ENCODE measurements at places on chromosomes 1 and 21. TPM values are rescaled to one million over a fixed set of nuclear protein-coding genes. Genes with fewer than 3 reads are reported as not detected.
A peak's percentile ranks its signal among the peaks of the same experiment; 100 is the strongest.

DNA sequence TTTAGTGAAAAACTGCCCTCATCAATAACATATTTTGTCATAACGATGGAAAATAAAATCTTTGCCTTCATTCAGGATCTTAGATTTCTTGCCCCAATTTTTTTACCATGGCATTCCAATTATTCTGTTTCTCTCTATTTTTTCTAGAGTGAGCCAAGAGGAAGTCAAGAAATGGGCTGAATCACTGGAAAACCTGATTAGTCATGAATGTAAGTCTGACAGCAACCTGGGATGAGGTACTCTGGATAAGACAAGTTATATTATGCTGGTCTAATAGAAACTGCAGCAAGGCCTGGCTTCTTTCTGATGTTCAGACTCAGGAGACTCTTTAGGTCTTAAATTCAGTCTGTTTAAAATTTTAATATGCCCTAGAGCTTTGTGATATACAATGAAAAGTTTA, 3.5 kb downstream of the RGS4 start:
- DNase-seq, result no peak

GRCh38 chr1:225580238-225581099, 72.5 kb downstream of the ENAH start:
- no peak for DNase-seq

GRCh38 chr1:109274533-109275476, 8.1 kb downstream of the PSRC1 start:
- no peak for DNase-seq

ZNF683 gene
- not detected for total RNA-seq

DNA sequence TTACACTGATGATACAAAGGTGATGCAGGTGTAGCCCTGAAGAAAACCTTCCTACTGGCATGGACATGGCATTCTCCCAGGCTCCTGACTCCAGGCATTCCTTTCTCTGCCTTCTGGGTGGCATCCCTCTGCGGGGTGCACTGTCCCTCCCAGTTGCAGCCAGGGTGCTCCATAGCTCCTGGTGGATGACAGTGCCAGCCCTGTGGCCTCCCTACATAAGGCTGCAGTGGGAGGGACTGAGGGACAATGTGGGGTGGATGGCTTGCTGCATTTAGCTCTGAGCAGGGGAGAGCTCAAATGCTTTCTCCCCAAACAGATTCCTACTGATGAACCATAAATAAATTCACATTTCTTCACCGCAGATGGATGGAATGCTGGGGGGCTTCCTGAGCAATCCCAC, 97.0 kb upstream of the GJB5 start:
- DNase-seq, result no peak

GRCh38 chr21:46347203-46347550, 23.2 kb downstream of the PCNT start:
- DNase-seq, result no peak

UBE2U gene
- not detected for total RNA-seq

S100A9 gene
- total RNA-seq, result 7.7 TPM

DNA sequence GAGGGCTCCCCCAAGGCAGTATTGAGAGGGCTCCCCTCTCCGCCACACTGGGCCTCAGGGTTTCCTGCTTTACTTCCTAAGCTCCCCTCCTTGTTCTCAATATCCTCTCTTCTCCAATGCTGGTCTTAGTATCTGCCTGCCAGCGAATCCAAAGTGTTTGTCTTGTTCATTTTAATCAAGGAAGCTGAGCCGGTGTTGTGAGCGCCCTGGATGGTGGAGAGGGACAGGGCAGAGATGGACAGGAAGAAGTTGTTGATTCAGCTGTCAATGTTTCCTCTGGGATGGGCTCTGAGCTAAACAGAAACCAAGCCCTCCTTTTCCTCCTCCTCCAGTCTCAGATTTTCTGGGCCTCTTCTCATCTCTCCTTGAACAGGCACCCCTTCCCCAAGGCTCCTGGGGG, 5.4 kb downstream of the OLFML3 start:
- DNase-seq, result no peak

DNA sequence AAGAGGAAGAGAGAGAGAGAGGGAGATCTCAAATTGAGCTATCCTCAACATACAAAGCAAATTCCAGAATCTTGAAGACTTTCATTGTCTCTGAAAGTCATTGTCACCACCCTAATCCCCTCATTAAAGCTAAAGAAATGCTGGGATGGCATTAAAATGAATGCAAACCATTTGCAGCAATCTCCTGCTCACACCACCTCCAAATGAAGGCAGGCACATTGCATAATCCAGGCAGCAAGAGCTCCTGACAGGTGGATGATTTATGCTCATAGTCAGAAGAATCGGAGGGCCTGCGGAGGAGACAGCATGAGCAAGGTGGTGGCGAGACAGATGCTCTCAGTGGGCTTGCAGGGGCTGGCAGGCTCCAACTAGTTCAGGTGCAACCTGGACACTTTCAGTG, 90.2 kb downstream of the ESRRG start:
- DNase-seq, result no peak

GRCh38 chr1:208154040-208154439, 90.1 kb downstream of the PLXNA2 start:
- no peak for DNase-seq

GRCh38 chr1:233639611-233640010, 25.7 kb downstream of the KCNK1 start:
- DNase-seq, result no peak

CNR2 gene
- total RNA-seq, result not detected

DNA sequence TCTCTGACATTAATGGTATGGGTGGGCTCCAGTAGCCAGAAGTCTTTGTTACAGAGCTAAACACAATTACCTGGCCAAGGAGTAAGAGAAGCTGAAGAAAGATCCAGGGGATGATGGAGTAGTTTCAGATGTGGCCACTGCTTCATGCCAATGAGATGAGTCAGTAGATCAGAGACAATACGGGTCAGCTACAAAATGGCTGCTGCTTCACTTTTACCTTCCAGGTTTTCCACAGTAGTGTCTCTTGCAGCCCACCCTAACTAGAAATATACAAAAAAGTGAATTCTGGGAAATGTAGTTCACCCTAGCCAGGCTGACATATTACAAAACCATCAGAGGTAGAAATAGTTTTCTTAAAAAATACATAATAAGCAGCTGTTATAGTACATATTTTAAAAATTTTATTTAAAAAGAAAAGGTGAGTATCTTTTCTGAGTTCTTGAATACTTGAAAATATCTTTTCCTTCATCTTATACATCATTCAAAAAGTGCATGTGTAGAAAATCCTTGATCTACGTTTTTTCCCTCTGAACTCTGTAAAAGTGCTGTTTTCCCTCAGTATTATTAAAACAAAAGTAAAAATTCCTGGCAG, 36.1 kb downstream of the LRIF1 start:
- DNase-seq, result no peak

GRCh38 chr1:62128745-62129144, 65.9 kb upstream of the L1TD1 start:
- DNase-seq, result no peak

RGS7 gene
- not detected for total RNA-seq

DNA sequence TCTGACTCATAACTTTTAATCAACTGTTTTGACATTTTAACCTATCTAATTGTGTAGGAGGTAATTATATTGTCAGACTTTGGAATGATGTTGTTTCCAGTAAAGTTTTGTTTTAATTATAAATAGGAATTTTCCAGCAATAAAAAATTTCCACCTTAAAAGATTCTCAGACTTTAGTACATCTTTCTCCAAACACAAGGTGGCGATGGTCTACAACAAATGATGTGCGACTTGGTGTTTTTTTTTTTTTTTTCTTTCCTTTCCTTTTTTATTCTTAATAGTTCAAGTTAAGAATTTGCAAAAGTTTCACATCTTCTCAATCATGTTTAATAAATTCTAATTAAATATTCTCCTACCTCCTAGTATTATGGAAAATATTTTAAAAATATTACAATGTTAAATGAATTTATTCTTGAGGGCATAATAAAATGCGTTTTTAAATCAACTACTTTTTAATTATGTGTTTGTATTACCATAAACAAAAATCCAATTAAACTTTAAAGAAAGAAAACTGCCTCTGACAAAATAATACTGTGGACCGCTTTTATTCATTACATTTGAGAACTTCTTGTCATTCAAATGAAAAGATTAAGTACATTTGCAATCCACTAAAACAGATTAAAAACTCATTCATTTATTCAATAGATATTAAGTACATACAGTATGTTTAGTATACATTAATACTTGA, 4.4 kb upstream of the ADAMTS1 start:
- peak; percentile 25 for DNase-seq

TMEM125 gene
- total RNA-seq, result not detected

GRCh38 chr1:30868833-30869435, 39.6 kb downstream of the SDC3 start:
- DNase-seq, result no peak

DNA sequence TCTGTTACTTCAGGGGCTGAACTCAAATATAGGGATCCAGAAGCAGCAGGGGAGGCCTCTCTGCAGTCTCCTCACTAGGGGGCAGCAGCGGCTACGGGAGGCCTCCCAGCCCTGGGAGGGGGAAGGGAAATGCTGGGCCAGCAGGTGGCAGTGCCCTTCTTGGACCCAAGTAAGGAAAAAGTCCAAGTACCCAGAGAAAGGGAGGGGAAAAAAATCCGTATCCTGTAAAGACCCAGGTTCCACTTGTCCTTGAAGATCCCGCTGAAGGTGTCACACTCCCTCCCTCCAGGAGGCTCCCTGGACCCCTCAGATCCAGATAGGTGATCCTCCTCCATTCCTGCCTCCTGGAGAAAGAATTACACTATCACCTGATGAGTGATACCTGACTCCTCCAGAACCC, 14.1 kb upstream of the NUAK2 start:
- DNase-seq, result peak; percentile 68

DNA sequence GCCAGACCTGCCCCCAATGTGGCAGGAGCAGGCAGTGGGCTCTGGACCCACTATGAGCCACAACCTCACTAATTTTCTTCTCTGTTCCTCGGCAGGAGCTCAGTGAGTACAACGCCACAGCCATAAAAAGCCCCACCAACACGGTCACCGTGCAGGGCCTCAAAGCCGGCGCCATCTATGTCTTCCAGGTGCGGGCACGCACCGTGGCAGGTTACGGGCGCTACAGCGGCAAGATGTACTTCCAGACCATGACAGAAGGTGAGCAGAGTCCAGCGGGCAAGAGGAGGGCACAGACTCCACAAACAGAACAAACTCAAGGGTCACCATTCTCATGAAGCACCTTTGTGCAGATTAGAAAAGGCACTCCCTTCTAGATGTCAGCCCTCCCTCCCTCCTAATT, 79.9 kb downstream of the LACTBL1 start:
- no peak for DNase-seq

OR6K3 gene
- total RNA-seq, result not detected

- DNase-seq, result no peak
Observed at GRCh38 chr1:107993920-107994319, 28.9 kb upstream of the VAV3 start.

TP53BP2 gene
- total RNA-seq, result 49.8 TPM

DNA sequence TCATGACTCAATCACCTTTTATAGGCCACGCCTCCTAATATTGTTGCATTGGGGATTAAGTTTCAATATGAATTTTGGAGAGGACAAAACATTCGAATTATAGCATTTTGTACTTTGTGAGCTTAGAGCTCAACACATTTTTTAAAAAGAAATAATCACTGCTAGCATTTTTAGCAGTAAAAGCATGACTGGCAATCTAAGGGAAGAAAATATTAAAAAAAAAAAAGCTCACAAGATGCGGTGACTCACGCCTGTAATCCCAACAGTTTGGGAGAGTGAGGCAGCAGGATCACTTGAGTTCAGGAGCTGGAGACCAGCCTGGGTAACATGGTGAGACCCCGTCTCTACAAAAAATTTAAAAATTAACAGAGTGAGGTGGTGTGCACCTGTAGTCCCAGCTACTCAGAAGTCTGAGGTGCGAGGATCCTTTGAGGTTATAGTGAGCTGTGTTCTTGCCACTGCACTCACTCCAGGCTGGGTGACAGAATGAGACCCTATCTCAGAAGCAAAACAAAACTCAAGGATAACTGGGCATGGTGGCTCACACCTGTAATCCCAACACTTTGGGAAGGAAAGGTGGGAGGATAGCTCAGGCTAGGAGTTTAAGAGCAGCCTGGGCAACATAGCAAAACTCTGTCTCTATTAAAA, 28.8 kb upstream of the DIPK1A start:
- no peak for DNase-seq

- no peak for DNase-seq
Observed at GRCh38 chr1:176595217-176595616, 132.2 kb downstream of the PAPPA2 start.

DNA sequence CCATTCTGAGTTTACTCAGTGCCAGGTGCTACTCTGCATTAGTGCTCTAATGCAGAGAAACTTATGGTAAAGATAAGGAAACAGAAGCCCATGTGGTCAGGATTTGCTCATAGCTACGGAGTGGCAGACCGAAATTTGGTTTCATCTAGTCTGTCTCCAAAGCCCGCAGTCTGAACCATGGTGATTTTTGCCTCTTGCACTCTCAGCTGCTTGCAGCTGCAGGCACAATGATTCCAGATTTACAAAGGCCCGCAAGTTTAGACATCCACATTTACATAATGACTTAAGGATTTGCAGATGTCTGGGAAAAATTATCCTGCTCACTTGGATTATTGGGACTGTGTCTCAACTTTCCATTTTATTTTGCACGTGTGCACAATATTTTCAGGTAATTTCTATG, 161.3 kb upstream of the KCNJ6 start:
- no peak for DNase-seq

DNA sequence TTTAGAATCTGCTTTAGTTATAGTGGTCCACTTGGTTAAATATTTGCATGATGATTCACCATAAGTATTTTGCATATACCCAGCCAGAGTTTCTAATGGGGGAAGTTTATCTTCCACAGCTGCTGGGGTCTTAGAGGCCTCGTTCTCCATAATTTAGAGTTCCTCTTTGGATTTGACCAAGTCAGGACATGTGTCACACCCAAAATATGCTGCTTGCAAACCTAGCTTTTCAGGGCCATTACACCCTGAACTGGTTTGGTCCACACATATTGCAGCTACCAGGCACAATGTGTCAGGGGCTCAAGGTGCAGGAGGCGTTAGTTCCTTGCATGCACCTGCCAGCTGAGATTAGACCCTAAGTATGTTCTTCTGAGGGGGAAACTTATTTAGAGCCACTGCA, 17.1 kb upstream of the FMO4 start:
- no peak for DNase-seq

LYPD8 gene
- total RNA-seq, result not detected

GRCh38 chr1:30147188-30147587, 576.2 kb downstream of the MATN1 start:
- no peak for DNase-seq

DNA sequence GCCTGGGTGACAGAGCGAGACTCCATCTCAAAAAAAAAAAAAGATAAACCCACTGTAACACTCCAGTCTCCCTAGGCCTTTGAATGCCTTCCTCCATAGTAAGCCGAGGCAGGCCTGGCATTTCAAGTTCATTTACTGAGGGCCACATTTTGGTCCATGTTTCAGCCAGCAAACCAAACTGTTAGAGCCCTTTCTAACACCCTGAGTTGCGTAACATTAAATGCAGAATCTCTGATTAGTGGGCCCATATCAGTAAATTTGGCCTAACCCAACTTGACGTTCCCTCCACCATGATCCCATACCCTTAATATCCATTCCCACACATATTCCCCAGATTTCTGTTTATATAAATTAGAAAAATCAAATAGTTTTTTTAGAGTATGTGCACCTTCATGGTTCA, 12.4 kb downstream of the MPZL1 start:
- DNase-seq, result no peak

All from CD4-positive, alpha-beta memory T cell (primary cell).